Hematopoietic multipotent progenitor cell treated with erythropoietin and hydrocortisone succinate and interleukin-3 and kit ligand, for 4 days (in vitro differentiated cells): ENCODE measurements at places on chromosomes 13 and 19.
A peak's percentile ranks its signal among the peaks of the same experiment; 100 is the strongest.

DNA sequence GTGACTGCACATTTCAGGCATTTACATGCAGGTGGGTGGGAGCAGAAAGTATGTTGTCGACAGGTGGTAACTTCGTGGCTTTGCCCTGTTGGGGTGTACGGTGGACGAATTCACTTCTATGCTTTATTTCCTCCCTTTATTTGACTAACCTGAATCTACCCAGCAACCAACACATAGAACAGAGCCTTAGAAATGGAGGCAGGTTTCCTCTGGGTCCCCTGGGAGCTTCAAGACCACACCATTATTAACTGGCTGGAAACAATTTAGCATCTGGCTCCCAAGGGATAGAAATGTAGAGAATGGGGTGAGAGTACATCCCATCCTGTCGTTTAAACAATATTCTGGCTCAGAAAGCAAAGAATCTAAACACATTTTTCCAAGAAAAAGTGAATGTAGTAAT, 244.4 kb downstream of the DLEU7 start:
- no peak for DNase-seq

GRCh38 chr19:41328842-41329225, 18.9 kb downstream of the CCDC97 start:
- no peak for DNase-seq

DNA sequence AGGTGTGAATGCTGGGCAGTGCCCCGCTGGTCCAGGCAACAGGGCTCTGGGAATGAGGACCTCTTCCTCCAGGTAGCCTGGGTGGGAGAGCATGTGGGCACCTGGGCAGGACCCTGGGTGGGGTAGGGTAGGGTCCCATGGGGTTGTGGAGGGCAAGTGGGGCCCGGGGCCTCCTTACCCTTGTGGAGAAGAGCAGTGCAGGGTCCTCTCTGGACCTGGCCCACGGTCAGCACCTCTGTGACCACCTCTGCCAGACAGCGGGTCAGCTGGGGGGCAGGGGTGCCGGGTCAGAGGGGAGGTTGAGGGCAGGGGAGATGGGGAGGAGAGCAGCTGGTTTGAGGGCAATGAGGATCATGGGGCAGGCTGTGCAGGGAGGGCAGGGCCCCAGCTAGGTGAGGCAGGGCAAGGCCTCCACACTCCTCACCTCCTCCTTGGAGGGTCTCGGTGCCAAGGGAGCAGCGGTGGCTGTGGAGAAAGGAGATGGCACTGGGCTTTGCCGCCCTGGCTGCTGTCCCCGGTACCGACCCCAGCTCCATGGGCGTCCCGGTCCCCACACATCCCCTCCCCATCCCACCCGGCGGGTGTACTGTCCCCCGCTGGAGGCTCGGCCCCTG, 491 bp downstream of the CCER2 start:
- no peak for DNase-seq

- DNase-seq = peak; percentile 3
These were observed 597.9 kb upstream of the PCDH9 start for GRCh38 chr13:67827992-67828391.

DNA sequence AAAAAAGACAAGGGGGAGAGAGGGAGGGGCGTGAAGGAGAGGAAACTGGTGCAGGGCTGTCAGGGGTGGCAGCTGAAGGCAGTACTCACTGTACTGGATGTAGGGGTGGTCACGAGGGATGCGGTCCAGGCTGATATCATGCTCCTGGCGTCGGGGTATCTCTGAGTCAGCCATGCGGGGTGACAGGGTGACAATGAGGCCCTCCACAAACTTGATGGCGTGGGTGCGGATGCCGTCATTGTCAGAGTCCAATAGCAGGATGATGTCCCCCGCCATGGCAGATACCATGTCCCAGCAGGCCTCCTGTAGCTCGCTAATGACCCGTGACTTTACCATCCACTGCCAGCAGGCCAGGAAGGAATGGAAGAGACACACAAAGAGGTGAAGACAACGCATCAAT, 15.3 kb downstream of the SYMPK start:
- no peak for DNase-seq

DNA sequence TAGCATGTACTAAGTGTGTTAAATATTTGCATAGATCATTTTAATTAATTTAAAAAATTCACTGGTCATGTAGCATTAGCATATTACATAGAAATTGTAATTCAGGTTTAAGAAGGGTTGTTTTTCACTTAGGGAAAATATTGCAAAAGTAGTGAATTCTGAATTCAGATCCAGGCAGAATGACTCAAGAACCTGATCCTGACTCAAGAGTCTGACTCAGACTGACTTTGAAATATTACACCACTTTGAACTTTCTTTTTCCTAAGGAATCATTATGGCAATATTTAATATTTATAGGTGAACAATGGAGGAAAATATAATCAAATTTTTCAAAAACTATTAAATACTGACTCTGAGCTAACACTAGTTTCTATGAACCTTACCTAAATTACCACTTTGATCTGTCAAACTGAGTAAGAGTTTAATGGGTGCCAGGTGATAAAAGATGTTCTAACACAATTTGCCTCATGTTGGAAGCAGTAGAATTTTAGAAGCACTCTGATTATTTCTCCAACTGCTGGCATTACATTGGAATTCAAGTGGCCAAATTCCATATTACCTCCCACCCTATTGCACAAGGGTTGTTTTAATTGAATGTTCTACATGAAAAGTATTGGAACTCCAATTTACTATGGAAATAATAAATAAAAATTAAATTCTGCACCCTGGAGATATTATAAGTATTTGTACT, 261.6 kb downstream of the SLITRK1 start:
- no peak for DNase-seq

DNA sequence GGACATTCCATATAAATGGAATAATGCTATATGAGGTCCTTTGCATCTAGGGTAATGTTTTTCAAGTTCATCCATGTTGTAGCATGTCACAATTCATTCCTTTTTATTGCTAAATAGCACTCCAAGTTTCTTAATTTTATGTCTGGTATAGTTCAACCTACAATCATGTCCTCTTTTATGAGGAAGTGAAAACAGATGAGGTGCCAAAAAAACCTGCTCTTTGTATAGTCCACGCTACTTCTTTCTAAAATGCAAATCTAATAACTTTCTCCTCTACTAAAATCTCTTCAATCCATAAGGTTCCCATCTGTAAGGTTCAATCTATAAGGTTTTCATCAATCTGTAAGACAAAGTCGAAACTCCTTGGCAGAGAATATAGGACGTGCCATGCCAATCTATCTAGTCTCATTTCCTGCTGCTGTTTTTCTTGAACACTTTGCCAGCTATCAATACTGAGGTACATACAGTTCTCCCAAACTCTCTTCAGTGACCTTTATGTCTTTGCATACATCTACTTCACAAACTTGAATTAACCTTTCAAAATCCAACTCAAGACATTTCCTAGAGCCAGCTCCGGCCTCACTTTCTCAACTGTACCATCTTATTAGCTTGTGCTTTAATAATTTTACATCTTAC, 33.7 kb downstream of the INTS6 start:
- DNase-seq = no peak

- no peak for DNase-seq
These were observed 14.3 kb upstream of the SLC35E1 start for GRCh38 chr19:16586477-16586871.

- DNase-seq = no peak
These were observed 72.9 kb downstream of the ARHGEF7 start for GRCh38 chr13:111187960-111188541.

DNA sequence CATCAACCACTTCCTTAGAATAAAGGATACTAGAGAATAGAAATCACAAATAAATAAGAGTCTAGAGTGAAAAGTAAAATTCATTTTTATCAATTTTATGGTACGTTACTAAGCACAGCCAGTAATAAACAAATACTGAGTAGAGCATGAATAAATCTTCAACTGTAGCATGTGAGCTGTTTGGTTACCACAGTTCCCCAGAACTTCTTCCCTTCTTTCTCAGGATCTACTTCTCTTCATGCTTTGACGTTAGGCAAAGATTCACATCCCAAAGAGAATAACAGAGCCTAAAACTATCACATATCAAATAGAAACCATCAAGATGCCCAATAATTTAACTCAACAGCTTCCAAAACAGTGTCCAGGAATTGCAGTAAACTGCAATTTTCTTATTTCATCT, 7.4 kb downstream of the RUBCNL start:
- DNase-seq = no peak

DNA sequence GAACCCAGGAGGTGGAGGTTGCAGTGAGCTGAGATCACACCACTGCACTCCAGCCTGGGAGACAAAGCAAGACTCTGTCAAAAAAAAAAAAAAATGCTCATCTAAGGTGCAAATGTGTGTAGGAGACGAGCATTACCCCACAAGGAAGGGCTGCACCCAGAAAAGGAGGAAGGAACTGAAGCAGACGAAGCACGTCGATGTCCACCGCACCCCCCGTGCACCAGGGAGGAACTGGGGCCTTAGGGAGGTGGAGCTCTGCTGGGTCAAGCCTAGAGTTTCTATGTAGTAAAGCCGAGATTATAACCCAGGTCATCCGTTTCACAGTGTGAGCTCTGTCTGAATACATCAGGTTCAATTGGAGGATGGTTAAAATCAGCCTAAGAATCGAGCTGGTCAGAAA, 1.1 kb downstream of the VSTM1 start:
- peak; percentile 24 for DNase-seq

DNA sequence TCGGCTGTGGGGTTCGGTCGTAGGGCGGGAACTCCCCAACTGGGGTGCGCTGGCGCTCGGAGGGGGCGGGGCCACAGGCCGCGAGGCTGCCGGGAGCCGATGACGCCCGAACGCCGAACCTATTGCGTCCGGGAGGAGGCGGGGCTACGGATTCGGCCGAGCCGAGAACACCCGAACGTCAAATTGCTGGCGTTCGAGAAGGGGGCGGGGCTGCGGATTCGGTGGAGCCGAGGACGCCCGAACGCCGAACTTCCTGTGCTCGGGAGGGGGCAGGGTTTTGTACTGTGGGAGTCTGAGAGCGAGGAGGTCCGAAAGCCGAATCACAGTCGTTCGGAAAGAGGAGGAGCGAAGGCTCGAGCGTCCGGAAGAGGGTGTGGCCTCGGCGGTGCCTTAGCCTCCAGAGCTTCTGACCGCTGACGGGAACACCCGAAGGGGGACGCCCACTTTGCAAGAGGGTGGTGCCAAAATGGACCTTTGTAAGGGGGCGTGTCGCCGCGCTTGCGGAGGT, 551 bp upstream of the TSEN34 start:
- DNase-seq = peak; percentile 100

DNA sequence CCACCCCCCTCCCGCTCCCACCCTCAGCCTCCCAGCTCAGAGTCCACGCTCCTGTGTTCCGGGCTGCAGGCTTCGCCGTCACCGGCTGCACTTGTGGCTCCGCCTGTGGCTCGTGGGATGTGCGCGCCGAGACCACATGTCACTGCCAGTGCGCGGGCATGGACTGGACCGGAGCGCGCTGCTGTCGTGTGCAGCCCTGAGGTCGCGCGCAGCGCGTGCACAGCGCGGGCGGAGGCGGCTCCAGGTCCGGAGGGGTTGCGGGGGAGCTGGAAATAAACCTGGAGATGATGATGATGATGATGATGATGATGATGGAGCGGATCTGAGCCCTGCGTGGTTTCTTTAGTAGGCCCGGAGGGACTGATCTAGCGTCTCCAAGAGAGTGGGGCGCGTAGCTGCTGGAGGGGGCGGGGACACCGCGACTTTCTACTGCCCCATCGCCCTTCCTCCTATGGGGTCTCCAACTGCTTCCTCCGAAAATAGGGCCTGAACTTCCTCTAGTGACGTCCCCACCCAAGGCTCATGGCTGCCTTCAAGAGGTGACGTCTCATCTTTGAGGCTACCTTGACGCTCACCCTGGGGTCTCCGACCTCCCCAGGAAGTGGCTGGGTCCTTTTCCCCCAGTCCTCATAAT, 1.4 kb downstream of the RETN start:
- peak; percentile 58 for DNase-seq

- no peak for DNase-seq
These were observed 8.1 kb downstream of the CAPS start for GRCh38 chr19:5922161-5922545.

DNA sequence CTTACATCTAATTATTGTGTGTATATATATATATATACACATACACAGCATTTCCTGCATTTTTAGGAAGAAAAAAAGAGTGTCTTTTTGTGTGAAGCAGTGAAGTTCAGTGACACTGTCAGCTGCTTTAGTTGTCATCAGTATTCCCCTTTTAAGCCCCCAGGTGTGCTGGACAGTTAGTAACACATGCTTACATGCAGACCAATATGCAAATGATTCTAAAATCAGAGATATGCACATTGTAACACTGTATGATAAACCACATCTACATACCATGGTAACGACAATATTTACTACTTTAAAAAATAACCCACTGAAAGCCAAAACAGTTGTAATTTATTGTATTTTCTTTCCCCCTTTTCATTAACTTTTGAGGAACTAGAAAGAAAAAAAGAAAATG, 16.8 kb downstream of the LHFPL6 start:
- DNase-seq = no peak

DNA sequence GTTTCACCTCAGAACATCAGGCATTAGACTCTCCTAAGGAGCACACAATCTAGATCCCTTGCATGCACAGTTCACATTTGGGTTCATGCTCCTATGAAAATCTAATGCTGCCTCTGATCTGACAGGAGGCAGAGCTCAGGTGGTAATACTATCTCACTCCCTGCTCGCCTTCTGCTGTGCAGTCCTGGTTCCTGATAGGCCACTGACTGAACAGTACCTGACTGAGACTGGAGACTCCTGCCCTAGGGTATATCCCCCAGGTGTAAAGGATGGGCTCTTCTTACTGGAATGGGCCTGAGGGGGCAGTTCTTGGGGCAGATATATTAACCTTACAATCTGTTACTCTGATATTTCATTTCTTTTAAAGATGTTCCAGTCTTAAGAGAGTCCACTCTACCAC, 6.3 kb downstream of the OBI1 start:
- no peak for DNase-seq

- no peak for DNase-seq
These were observed 2.6 kb upstream of the CIB3 start for GRCh38 chr19:16175954-16176353.

DNA sequence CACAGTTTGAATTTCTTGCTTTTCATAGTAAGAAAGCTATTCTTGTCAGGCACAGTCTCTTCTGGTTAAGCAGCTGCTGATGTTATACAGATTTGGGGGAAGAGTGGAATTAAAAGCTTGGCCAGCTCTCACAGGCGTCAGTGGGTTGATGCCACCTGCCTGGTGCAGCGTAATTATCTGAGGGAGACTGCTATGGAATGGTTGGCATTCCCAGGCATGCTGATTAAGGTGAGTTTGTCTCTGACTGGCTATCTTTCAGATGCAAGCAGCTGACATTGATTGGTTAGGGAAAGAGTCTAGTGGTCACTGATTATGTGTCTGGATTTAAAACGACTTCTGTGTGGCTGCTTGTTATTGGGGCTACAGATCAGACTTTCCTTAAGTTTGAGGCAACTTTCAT, 948.4 kb downstream of the UQCRFS1 start:
- DNase-seq = no peak

DNA sequence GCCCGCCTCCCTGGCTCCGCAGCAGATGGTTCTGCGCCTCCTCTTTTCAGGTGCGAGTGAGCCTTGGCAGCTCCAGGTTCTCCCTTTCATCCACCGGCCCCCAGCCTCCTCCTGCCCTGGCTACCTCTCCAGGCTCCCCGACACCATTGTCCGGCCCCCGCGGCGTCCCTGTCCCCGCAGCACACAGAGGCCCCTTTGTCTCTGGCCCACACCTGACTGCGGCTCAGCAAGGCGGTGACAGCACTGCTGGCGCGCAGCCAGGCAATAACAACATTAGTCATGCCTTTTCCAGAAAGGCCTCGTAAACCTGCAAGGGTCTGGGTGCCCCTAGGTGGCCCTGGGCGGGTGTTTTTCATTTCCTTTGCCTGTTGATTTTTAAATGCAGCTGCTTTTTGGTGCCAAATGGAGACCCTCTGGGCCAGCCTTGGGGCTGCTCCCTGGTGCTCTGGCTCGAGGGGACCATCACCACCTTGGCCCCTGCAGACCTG, 73.2 kb upstream of the MEDAG start:
- peak; percentile 66 for DNase-seq

GRCh38 chr19:9431475-9431874, 3.9 kb downstream of the ZNF266 start:
- DNase-seq = peak; percentile 44
